ENCODE measurements at places on chromosomes 16 and 17. TPM values are rescaled to one million over a fixed set of nuclear protein-coding genes. Genes with fewer than 3 reads are reported as not detected.

The RSAD1 gene
- total RNA-seq: 44.5 TPM

The MILR1 gene
- total RNA-seq: 4.9 TPM

DNA sequence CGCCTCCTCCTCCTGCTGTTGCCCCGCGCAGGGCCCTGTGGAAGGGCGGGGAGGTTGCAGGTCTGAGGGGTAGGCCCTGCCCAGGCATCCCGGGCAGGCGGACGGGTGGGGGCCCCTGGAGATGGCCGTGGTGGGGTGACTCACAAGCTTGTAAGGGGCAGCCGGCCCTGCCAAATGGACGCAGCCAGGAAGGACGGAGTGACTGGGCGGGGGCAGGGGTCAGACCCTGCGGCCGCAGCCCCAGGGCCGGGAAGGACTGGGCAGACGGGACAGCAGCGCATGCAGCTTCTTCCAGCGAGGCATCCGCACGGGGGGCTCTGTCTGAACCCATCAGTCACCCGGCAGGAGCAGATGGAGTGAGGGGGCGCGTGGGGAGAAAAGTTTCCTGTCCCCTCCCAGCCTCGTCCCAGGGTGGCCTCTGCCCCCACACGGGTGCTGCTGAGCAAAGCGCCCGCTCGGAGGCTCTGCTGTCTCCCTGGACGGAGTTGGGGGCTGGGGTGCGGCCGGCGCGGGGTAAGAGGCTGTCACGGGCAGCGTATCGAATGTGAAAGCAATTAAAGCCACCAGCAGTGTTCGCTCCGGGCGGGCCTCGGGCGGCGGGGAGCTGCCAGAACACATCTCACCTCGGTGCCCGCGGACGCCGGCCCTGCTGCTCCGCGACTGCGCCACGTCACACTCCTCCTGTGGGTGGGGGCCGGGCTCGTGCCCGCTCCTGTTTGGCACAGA, 5.4 kb upstream of the PRR35 start:
- peaks cover 5% of the 10 kb centered on the region for H3K4me1 ChIP-seq
- no peak for DNase-seq
- H3K4me3 ChIP-seq: no peak overlapping the region
- H3K27ac ChIP-seq: no peak overlapping the region

DNA sequence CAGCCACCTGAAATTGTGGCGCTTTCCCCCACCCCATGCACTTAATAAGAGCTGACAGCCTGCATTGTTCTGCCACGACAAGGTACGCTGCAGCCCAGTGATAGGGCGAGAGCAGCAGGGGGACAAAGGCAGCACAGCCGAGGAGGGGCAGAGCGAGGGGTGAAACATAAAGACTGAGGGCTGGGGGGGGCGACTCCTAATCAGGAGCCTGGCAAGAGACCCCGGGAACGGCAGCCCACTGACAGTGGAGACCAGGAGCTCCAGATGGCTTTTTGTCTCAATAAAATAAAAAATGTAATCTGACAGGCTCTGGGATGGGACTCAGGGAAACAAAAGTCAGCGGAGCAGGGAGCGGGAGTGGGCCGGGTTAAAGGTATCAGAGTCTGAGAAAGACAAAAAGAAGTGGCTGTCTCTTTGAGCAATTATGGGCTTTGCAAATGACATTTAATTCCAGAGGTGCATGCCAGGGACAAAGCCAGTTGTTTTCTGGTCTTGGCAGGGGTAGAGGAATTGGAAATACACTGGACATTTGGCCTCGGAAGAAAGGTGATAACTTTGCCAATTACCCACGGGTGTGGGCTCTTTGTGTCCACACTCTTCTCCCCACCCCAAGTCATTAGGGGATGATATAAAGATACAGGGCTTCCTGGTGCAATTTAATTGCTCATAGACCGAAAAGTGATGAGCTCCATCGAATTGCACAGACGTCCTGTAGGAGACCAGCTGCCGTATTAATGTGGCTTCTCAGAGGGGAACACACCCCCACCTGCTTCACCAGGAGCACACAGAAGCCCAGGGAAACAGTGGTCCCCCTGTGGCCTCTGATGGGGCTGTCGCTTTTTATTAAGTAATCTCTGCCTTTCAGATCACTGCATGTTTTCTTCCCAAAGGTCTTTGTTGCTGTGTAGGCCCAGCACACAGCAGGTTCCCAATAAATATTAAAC, 17.6 kb upstream of the CCDC182 start:
- no peaks in the 10 kb centered on the region for H3K4me1 ChIP-seq
- DNase-seq: no peak

- no peak overlapping the region for H3K4me3 ChIP-seq
- no peaks in the 10 kb centered on the region for H3K27me3 ChIP-seq
- peak; percentile 96 for DNase-seq
- H3K4me1 ChIP-seq: peaks cover 89% of the 10 kb centered on the region
- peak overlapping the region; percentile 88 for H3K27ac ChIP-seq
These were observed 52.8 kb downstream of the CBFA2T3 start for GRCh38 chr16:88923926-88924833.

DNA sequence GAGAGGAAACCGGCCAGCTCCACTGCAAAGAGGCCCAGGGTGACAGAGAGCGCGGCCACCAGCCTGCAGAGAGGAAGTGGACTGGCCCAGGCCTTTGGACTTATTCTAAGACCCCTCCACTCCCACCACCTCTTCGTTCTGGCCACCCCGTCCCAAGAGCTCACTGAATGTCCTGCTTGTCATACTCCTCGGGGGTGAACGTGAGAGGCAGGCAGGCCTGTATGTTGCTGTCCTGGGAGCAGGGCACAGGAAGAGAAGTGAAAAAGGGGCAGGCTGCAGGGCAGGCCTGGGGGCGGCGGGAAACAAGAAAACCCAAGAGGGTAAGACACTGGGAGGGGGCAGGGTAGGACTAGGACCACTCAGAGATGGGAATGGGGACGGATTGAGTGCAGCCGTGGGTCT, 384 bp downstream of the TMEM107 start:
- H3K27ac ChIP-seq: peak overlapping the region; percentile 79
- DNase-seq: no peak
- no peaks in the 10 kb centered on the region for H3K27me3 ChIP-seq
- no peaks in the 10 kb centered on the region for H3K36me3 ChIP-seq
- peak overlapping the region; percentile 16 for H3K4me3 ChIP-seq
